ENCODE measurements at places on chromosomes 4 and X. TPM values are rescaled to one million over a fixed set of nuclear protein-coding genes. Genes with fewer than 3 reads are reported as not detected.

Gene PDZD4
- total RNA-seq, result not detected

Gene CXCL3
- total RNA-seq, result 1.4 TPM

Gene USP17L19
- not detected for total RNA-seq

Gene DUX4
- not detected for total RNA-seq

Gene UGT2B10
- not detected for total RNA-seq

Gene EDA
- under 0.01 TPM for total RNA-seq

Gene SPATA4
- total RNA-seq, result not detected

Gene ADD1
- total RNA-seq, result 163 TPM

Gene SLIT2
- total RNA-seq, result 47.0 TPM
